Common myeloid progenitor, CD34-positive (primary cell): ENCODE measurements at places on chromosomes 16 and 17.

GRCh38 chr16:46428108-46429061 lies 192.8 kb downstream of the SHCBP1 start:
- DNase-seq, result no peak

DNA sequence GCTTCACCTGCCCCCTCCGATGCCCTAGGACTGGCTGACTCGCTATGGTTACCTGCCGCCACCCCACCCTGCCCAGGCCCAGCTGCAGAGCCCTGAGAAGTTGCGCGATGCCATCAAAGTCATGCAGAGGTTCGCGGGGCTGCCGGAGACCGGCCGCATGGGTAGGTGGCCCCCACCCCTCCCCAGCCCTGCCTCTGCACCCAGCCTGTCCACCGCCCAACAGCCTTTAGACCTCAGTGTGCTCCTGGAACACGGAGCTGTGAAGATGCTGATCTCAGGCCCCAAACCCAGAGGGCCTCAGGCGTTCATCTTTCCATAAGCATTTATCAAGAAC lies 993 bp downstream of the MMP25 start:
- DNase-seq, result no peak

DNA sequence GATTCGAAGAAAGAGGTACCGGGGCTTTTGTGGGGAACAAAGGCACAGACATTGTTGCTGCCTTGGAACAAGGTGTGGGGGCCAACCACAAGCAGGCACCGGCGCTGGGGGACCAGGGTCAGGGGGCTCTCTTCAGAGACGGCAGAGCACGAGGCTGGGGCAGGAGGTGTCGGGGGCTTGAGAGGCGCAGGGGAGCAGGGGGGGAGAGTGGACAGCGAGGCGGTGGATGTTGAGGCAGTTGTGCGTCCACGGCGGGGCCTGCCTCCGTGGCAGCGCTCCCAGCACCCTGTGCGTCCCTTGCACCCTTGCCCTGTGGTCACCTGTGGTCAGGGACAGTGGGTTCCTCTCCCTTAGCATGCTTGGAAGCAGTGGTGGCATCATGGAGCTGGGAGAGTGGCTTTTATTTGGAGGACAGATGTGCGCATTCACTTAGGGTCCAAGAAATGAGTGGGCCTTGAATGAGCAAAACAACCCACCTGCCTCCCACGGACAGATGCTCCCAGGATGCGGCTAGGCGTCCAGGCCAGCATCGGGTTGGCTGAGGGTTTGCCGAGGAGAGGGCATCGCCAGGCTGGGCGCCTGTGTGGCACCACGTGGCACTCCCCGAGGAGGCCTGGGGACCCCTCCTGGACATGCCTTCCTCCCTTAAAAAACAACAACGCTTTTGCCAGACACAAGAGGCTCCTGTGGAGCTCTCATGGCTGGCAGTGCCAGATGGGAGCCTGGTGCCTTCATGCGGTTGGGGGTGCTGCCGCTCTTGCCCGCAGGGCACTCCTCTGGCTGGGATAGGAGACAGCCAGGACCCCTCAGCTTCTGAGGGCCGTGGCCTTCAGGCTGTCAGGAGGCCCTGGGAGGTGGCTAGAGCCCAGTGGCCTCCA lies 113.0 kb downstream of the BANP start:
- DNase-seq, result no peak

DNA sequence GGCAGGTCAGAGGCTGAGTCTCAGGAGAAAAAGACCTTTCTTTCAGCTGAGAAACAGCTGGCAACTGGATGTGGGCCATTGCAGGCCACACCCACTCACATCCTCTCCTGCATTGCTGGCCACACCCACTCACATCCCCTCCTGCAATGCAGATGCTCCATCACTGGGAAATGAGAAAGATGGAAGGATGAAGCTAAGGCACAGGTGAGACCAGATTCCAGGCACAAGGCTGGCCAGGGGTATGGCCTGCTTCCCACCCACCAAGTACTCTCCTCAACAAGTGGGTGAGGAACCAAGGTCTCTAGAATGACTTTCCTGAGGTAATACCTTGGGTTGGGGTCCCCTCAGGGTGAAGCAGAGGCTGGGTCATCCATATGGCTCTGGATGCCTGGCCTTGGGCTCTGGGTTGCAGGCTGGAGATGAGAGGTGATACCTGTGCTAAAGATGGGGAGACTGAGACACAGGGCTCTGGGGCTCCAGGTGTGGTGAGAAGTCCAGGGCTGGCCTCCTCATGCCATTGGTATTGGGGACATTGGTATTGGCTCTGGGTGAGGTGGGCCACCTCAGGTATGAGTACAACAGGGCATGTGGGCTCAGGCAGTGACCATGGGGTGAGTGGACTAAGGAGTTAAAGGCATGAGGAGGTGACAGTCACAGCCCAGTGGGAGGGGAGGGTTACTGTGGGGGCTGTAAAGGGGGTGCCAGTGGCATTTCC lies 1726.8 kb downstream of the TP53TG3F start:
- DNase-seq, result no peak

DNA sequence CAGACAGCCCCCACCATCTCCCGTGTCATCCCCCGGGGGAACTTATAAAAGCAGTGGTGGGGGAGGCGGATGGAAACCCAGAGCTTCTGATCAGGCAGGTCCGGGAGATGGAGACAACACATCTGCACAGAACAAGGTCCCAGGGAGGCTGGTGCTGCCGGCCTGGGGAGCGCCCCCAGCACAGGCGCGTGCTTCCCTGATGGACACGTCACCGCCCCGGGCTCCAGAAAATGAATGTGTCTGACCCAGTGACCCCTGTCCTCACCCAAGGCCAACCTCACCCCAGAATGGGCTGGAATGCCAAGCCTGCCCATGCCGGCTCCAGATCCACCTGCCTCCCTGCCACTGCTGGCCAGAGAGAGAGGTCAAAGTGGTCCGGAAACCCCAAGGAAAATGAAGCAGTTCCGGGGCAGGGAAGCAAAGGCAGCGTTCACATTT lies 12.5 kb downstream of the SLC7A5 start:
- no peak for DNase-seq

- DNase-seq, result no peak
Measured at GRCh38 chr16:88282564-88283395, 100.0 kb upstream of the ZNF469 start.

DNA sequence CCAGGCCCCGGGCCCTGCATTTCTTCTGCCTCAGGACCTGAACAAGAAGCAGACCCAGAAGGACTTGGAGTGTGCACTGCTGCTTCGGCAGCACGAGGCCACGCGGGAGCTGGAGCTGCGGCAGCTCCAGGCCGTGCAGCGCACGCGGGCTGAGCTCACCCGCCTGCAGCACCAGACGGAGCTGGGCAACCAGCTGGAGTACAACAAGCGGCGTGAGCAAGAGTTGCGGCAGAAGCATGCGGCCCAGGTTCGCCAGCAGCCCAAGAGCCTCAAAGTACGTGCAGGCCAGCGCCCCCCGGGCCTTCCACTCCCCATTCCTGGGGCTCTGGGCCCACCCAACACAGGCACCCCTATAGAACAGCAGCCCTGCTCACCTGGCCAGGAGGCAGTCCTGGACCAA lies 9.2 kb downstream of the HIRIP3 start:
- no peak for DNase-seq

GRCh38 chr16:48820379-48820778 lies 210.4 kb upstream of the N4BP1 start:
- DNase-seq, result no peak

- no peak for DNase-seq
Measured at GRCh38 chr16:8502446-8502845, 87.9 kb downstream of the TMEM114 start.

DNA sequence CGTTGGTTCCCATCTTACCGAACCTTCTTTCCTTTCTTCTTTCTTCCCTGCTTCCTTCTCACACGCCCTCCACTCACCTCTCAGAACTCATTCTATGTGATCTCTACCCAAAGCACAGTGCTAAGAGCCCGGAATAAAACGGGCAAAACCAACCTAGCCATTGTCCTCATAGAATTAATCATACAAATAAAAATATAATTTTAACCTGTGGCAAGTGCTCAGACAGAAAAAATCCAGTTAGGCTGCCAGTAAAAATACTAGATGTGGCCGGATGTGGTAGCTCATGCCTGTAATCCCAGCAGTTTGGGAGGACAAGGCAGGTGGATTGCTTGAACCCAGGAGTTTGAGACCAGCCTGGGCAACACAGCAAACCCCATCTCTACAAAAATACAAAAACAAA lies 27.0 kb downstream of the BMERB1 start:
- DNase-seq, result no peak

- no peak for DNase-seq
Measured at GRCh38 chr16:84461413-84462295, 42.8 kb downstream of the MEAK7 start.

DNA sequence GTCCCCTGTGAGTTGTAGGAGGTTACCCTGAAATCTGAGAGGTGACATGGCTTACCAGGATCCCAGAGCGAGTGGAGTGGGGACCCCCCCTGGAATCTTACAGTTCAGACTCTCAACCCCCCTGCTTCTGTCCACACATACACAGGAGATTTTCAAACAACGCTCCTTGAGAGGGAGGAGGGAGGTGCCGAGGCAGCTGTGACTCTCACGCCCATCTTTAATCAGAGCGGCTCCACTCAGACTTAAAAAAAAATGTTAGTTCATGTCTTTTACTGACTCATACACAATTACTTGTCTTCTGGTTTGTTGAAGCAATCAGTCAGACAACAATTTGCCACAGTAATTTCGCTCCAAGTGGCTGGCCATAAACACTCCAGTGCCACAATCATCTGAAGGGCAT lies 15.4 kb upstream of the TMEM220 start:
- DNase-seq, result no peak

GRCh38 chr17:10844621-10845387 lies 6.9 kb upstream of the PIRT start:
- DNase-seq, result peak; percentile 80

DNA sequence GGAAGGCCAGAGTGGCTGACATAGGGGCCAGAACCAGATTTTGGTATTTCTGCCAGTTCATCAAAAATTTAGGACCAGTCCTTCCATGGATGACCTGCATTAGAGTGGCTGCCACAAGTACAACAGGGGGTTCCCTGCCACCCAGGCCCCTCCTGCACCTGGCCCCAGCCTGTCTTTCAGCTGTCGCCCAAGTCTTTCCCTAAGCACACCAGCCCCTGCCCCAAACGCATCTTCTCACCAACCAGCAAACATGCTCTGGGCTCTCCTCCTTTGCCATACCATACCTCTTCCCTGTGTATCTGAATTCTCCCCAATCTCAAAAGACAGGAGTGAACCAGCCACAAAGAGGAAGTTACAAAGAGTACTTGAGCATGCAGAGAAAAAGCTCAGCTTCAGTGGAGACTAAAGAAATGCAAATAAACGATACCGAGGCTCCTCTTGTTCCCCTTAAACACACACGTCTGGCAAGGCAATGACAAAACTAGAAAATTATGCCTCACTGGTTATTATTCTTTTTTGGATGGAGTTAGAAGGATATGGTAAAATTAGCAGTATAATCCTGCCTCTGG lies 130.6 kb downstream of the DYNLRB2 start:
- no peak for DNase-seq

GRCh38 chr17:79901131-79901530 lies 61.9 kb upstream of the CBX4 start:
- DNase-seq, result no peak

GRCh38 chr17:2070241-2071023 lies 15.5 kb downstream of the HIC1 start:
- DNase-seq, result no peak

DNA sequence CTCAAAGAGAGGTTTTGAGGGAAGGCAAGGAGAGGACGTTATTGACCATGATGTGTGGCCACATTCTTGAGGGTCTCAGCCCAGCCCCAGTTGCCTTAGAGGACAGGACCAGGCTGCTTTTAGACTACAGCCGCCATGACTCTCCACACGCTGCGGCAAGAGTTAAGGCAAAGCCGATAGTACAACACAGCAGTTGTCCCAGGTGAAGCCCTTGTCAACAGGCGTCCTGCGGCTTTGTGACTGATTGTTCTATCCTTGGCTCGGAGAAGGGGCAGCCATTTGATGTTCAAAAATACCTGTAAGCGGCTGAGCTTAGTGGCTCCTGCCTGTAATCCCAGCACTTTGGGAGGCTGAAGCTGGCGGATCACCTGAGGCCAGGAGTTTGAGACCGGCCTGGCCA lies 28.8 kb downstream of the TMEM92 start:
- no peak for DNase-seq

DNA sequence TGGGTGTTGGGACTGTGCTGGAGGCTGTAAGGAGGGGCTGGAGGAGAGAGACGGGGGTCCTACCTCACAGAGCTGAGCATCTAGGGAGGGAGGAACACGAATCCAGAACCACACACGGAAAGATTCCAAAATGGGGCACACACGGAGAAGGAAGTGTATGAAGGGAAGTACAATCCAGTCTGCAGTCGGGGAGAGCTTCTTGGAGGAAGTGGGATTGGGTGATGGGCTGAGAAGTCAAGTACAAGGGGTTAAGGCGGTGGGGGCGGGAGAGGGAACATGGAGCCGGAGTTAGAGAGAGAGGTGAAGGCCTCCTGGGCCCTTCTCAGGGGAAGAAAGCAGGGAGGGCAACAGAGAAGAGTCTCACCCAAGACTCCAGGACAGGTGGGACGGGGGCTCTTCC lies 107.5 kb upstream of the CREBBP start:
- no peak for DNase-seq

GRCh38 chr16:85240982-85241924 lies 129.0 kb upstream of the CIBAR2 start:
- no peak for DNase-seq

GRCh38 chr16:86634292-86634691 lies 55.9 kb downstream of the FOXL1 start:
- no peak for DNase-seq

GRCh38 chr17:59815965-59816364 lies 76.8 kb downstream of the TUBD1 start:
- no peak for DNase-seq

DNA sequence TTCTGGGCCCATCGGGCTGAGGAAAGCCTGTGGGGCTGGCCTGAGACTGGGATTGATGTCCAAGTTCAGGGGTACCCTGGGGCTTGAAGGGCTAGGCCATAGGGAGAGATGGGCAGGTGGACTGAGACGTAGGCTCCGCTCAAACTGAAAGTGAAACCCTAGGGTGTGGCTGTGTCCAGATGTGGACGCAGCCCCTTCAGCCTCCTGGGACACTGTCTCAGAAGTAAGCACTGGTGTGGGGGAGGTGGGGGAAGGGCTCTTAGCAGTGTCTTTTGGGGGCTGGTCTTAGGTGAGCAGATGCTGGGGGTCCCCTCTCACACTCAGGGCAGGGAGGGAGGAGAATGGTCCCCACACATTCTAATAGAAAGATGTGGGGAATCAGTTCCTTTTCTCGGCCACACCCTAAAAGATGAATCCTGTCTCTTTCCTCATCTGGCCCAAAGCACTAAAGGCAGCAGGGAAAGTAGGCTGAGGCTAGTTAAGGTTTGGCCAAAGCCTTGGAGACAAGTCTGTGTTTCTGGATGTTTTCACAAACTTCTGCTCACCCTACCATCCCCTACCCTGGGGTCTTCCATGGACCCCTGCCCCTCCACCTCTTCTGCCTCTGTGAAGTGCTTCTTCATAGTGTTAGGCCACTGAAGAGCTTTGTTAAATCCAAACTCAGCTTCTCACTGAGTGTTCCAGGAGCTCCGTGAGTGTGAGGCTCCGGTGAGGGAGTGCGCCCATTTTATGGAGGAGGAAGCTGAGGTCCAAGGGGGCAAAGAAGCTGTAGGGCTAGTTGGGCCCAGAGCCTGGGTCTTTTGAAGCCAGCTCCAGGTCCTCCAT lies 5.6 kb downstream of the FMNL1 start:
- peak; percentile 50 for DNase-seq
